ENCODE measurements at places on chromosomes 2 and 18. TPM values are rescaled to one million over a fixed set of nuclear protein-coding genes. Genes with fewer than 3 reads are reported as not detected.

DNA sequence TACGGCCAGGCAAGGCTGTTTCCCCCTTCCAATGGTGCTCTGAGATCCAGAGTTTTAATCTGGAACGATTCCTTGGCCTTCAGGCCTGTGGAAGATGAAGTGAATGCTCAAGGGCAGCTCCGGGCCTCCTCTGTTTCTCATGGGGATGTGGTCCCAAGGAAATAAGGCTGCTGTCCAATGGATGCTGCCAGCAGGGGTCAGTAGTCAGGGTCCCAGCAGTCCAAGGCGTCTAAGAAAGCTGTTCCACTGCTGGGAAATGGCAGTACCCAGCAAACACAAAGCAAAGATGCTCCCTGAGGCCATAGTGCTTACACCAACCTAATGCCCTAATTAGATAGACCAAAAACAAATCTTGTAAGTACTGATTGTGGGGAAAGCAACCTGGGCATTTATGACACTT, 12.5 kb downstream of the NMS start:
- DNase-seq: no peak

The BMP10 gene
- 1.4 TPM for total RNA-seq

- DNase-seq: no peak
Measured at GRCh38 chr2:109702250-109702985, 88.3 kb downstream of the SOWAHC start.

GRCh38 chr2:241000831-241001321, 2.5 kb downstream of the SNED1 start:
- DNase-seq: peak; percentile 75

DNA sequence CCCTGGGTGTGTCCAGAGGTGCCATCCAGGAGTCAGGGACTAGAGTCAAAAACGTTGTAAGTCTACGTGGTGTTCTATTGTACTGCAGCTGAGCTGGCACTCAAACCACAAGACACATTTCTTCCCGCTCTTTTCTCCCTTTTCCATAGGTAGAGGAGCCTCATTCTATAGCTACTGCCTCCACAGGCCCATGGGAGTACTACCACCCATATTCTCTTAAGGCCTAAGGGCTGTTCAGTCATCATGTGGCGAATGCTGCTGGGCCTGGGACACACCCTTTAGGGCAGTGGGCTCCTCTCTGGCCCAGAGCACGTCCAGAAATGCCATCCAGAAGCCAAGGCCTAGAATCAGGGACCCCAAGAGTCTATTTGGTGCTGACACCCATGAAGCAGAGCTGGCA, 1271.7 kb downstream of the CNTNAP5 start:
- no peak for DNase-seq

The WNT10A gene
- total RNA-seq: 0.90 TPM

- DNase-seq: no peak
Measured at GRCh38 chr2:191359133-191359532, 113.9 kb downstream of the MYO1B start.

The IHH gene
- total RNA-seq: 0.69 TPM

- DNase-seq: no peak
Measured at GRCh38 chr2:33241581-33241980, 234.9 kb upstream of the RASGRP3 start.

The TNFRSF11A gene
- total RNA-seq: 2.5 TPM

DNA sequence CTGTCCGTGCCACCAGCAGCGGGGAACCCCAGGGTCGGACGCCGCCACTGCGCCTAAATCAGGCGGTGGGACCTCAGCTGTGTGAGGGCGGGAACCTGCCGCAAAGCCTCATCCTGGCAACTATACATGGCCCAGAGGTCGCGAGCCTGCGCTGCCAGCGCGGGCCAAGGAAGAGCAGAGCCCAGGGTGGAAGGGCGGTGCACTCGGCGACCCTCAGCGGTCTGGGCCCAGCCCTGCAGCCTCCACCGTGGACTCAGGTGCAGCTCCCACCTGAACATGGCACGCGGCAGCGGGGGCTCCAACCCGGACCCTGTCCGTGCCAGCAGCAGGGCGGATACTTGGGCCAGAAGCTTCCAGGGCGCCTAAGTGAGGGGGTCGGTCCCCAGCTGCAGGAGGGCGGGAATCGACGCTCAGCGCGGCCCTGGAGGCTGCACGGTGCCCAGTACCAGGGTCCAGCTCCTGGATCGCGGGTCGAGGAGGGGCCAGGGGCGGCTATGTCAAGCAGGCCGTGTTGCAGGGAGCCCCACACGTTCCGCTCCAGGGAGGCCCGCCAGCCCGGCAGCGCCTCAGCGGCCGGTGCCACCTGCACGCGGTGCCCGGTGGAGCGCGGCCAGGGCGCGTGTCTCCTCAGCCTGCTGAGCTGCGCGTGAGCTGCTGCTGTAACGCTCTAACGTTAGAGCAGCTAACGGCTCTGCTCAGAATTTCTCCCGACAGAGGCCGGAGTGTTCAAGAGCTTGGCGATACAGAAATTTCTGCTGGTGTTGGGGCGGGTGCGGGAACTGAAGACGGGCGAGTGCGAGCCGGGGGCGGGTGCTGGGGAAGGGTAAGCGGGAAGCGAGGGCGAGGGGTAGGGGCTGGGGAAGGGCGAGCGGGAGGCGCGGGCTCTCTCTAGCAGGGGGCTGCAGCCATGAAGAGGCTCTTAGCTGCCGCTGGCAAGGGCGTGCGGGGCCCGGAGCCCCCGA, at the start of gene ANKRD30B:
ANKRD30B (plus strand) TSS at position 660 of the 962 bp plus-strand sequence; CDS start at position 908, 248 bp downstream.
- peak; percentile 62 for DNase-seq

All from upper lobe of right lung (tissue), 1 donor.